ENCODE measurements at places on chromosomes 12 and 14. TPM values are rescaled to one million over a fixed set of nuclear protein-coding genes. Genes with fewer than 3 reads are reported as not detected.

The NRL gene
- total RNA-seq, result not detected

The SCNN1A gene
- 5.7 TPM for total RNA-seq

The CMKLR1 gene
- total RNA-seq, result not detected

The KLRD1 gene
- total RNA-seq, result not detected

The BICDL1 gene
- total RNA-seq, result 15.9 TPM

The NGB gene
- not detected for total RNA-seq

The SOAT2 gene
- total RNA-seq, result not detected

The PPP4R4 gene
- not detected for total RNA-seq

The NINJ2 gene
- total RNA-seq, result not detected

The SLC7A8 gene
- not detected for total RNA-seq

The WNT5B gene
- 4.9 TPM for total RNA-seq

The IAPP gene
- not detected for total RNA-seq

The GALNT16 gene
- not detected for total RNA-seq

The CNTN1 gene
- total RNA-seq, result not detected

The CCDC197 gene
- total RNA-seq, result not detected

The SYCP3 gene
- total RNA-seq, result not detected

The PSEN1 gene
- total RNA-seq, result 38.8 TPM

The OTUB2 gene
- 3.2 TPM for total RNA-seq

The KRT86 gene
- 8.7 TPM for total RNA-seq

The YARS2 gene
- total RNA-seq, result 56.0 TPM

The GLIPR1L2 gene
- total RNA-seq, result not detected

The SPATA7 gene
- 16.3 TPM for total RNA-seq

The CDCA3 gene
- 216 TPM for total RNA-seq

The RITA1 gene
- total RNA-seq, result 53.0 TPM

The HOXC11 gene
- not detected for total RNA-seq

The CHGA gene
- total RNA-seq, result 123 TPM

The SMCO3 gene
- not detected for total RNA-seq

The STYK1 gene
- total RNA-seq, result 4.8 TPM

The SAV1 gene
- 67.0 TPM for total RNA-seq

The SYNDIG1L gene
- not detected for total RNA-seq

The TRHDE gene
- total RNA-seq, result 36.2 TPM

The CLEC4D gene
- total RNA-seq, result not detected

The KRT81 gene
- not detected for total RNA-seq

The CLEC2A gene
- total RNA-seq, result not detected

The KRT71 gene
- not detected for total RNA-seq

The POTEM gene
- not detected for total RNA-seq

The CARMIL3 gene
- not detected for total RNA-seq

The TEX52 gene
- total RNA-seq, result not detected

The NID2 gene
- 6.2 TPM for total RNA-seq

The DYRK2 gene
- total RNA-seq, result 54.9 TPM

The RNASE2 gene
- not detected for total RNA-seq

The PELI2 gene
- 5.1 TPM for total RNA-seq

The NEUROD4 gene
- not detected for total RNA-seq

The ACSM4 gene
- not detected for total RNA-seq

The MANSC4 gene
- not detected for total RNA-seq

The PDE3A gene
- not detected for total RNA-seq

The CCNK gene
- total RNA-seq, result 16.8 TPM

The OR4E2 gene
- not detected for total RNA-seq

The PLEKHG7 gene
- total RNA-seq, result not detected

The OR6C2 gene
- not detected for total RNA-seq
